Gastroesophageal sphincter (tissue), 4 donors: ENCODE measurements at places on chromosomes 7 and 10.

DNA sequence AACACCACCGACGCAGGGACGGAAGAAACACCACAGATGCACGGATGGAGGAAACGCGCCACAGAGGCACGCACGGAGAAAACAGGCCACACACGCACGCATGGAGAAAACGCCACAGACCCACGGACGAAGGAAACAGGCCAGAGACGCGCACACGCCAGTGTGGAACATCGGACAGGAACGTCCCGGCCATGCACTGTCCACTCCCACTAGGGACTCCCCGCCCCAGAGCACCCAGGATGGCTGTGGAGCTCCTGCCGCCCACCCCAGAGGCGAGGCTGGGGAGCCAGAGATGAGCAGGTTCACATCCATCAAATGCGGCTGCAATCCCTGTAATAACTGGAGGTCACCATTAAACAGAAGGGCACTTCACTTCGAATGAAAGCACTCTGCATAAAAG is 17.3 kb downstream of the DIP2C start:
- no peak for ATAC-seq

DNA sequence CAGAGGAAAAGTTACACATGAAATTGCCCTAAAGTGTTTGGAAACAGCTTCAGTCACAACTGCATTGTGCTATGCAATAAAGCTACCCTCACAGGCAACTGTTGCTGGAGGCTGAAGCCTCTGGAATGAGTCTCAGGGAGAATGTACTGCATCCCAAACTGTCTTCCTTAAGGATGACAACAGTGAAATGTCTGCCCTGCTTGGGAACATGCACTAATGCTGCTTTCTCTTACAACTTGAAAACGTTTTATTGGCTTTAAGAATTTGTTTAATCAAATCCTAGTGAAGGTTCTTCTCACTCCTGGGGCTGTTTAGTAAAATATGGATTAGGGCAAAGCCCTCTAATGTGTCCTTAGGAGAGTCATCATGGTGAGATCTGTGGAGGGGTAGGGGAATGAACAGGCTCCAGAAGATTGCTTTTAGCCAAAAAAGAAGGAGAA is 215.4 kb downstream of the TWIST1 start:
- ATAC-seq = no peak

DNA sequence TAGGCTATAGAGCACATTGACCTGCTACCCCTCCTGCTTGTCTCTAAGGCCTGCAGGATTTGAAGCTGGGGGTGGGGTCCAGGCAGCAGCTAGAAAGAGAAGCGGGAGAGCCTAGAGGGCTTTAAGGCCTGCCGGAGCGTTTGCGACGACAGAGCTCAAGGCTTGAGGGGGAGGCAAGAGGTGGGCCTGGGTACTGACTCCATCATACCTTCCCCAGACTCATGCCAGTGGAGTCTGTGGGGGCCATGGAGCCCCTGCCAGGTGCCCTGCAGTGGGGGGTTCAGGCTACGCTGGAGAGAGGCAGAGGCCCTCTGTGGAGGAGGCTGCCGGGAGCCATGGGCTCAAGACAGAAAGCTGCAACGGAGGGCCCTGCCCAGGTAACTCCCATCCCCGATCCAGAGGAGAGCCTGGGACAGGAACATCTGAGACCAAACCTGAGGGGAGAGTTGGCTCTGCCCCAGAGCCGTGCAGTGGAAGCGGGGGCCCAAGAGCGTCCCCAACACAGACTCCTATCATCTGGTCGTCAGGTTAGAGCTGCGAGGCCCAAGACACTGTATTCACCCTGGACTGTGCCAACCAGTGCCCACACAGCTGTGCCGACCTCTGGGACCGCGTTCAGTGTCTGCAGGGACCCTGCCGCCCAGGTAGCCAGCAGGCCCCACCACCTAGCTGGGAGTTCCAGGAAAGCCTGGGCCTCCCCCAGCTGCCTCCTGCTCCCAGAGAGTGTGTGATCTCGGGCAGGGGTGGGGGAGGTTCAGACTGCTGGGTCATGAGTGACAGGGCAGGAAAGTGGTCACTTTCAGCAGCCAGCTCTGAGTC is 13.2 kb upstream of the ZNF862 start:
- no peak for ATAC-seq

GRCh38 chr10:119969609-119970008 is 77.1 kb downstream of the SEC23IP start:
- no peak for ATAC-seq

DNA sequence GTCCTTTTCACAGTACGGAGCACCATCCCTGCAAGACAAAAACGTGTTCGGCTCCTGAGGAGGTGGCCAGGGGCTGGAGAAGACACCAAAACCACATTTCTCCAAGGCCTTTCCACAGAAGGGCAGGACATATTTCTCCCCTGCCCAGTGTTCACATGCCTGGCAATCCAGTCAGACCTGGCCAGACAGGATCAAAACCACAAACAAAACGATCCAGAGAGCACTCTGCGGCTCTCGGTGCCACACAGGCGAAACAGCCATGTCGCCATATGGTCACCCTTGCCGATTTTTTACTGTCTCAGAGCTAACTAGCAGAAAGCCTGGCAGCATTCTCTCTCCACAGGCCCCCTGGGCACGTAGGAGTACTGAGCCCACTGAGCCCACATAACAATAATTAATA is 113.0 kb downstream of the ABLIM1 start:
- ATAC-seq = no peak

GRCh38 chr7:132935608-132936007 is 146.3 kb downstream of the CHCHD3 start:
- no peak for ATAC-seq

GRCh38 chr7:31337002-31337565 is 3.4 kb downstream of the NEUROD6 start:
- ATAC-seq = no peak

DNA sequence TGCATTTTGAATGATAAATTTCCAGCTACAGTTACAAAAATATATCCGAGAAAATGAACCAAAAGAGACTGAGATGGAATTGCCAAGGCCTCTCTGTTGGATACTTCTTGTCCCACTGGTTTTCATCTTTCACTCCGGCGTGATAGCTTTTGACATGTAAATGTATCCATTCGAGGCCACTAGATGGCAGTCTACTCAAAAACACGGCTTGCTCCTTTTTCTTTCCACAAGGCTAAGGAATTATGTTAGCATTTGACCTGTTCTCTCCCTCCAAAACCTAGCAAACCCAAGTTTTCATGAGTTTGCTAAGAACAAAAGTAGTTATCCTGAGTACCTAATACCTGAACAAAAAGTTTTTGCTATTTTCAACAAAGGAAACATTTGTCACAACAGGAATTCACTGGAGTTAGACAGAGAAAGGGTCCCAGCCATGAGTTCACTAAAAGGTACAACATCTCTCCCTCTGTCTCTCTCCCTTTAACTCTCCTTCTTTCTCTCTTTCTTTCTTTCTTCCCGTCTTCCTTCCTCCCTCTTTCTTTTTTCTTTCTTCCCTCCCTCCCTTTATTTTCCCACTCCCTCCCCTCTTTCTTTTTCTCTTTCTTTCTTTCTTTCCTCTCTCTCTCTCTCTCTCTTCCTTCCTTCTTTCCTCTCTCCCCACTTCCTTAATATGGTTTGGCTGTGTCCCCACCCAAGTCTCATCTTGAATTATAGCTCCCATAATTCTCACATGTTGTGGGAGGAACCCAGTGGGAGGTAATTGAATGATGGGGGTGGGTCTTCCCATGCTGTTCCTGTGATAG is 207.9 kb upstream of the MYO3A start:
- no peak for ATAC-seq

DNA sequence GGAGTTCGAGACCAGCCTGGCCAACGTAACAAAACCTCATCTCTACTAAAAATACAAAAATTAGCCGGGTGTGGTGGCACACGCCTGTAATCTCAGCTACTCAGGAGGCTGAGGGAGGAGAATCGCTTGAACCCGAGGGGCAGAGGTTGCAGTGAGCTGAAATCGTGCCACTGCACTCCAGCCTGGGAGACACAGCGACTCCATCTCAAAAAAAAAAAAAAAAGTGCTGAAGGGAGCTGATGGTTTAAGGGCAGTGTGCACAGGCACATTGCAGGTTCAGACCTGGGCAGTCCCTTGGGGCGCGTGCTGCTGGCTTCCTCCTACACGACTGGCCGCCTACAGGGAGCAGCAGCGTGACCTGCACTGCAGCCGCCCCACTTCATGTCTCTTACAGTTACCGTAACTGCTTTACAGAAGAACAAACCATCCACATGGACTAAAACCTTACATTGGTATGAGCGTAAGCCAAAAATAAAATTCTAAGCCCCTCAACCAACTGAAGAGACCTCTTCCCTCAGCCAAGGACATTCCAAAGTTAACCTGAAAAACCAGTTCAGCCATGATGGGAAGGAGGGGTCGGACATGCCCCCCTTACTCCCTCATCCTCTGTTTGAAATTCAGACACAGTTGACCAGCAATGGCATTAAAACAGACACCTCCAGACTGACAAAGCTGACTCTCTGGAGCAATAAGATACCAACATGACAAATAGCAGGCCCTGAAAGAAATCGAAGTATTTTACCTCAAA is 262.2 kb downstream of the ZMYND11 start:
- no peak for ATAC-seq

- no peak for ATAC-seq
Observed at GRCh38 chr7:50534690-50535290, 30.4 kb downstream of the DDC start.

DNA sequence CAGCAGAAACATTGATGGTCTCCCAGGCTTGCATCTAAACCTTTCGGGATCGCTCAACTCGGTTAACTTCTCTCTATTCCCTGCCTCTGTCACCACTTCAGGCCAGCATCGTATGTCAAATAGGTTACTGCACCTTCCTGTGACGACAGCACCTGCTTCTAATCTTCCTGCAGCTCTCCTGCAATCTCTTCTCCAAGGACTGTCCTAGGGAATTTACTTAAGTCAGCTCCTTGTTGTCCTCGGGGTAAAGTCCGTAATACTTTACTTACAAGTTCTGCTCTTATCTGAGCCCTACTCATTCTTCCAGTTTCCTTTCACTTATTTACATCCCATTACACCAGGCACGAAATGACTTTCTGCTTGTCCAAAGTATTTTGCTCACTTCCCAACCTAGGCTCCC is 372.7 kb upstream of the AKR1E2 start:
- no peak for ATAC-seq

DNA sequence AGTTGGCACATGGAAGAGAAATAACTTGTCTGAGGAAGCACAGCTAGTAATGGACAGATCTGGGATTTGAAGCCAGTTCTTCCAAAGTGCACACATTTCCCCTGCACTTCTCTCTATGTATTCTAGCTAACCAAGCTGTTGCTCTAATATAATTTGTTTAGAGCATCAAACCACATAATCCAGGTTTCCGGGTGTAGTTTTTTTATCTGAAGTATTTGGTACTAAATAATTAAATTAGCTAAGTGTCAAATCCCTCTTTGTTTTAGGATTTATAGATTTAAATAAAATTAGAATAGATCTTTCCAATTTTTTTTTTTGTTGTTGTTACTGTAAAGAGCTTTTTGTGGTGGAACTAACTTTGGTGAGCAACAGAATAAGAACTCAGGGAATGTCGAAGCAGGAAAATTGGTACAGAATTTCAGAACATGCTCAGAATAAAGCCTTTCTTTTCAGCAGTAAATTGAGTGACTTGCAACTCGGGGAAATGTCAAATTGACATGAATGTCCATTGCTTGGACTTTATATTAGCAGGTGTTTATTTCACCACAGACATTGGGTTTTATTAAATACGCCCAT is 33.7 kb downstream of the CAMK1D start:
- no peak for ATAC-seq

- no peak for ATAC-seq
Observed at GRCh38 chr10:89160339-89160738, 46.8 kb downstream of the CH25H start.

GRCh38 chr7:102050864-102051460 is 233.5 kb downstream of the CUX1 start:
- ATAC-seq = no peak

- ATAC-seq = no peak
Observed at GRCh38 chr10:129879655-129880054, 84.4 kb downstream of the EBF3 start.
